Activated T-cell treated with anti-CD3 and anti-CD28 coated beads for 24 hours (primary cell): ENCODE measurements at places on chromosomes 5 and 9.

DNA sequence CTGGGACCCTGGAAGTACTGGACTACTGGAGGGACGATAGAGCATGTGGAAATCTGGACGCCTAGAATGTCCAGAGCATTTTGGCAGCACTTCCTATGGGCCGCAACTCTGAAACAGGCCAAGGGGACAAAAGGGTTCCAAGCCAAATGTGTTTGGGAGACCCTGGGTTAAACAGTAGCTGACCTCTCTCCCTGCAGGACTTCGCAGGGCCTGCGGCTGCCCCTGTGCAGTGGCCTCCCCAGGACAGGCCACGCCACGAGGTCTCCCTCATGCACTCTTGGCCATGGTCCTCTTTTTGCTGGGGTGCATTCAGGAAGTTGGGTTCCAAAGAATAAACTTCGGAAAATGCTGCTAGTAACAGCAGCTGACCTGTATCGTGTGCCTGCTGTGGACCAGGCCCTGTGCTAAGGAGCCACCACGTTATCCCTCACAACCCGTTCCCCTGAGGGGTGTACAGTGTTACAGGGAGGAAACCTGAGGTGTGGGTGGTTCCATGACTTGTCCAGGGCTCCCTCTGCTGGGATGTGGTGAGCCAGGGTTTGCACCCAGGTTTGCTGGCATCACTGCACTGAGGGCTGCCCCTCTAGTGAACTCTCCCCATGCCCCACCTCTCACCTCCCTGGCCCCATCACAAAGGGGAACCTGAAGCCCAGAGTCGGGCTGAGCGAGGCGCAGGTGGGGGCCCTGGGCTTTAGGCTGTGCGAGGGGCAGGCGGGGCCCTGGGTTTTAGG, 79.4 kb downstream of the AMBP start:
- no peak for DNase-seq

DNA sequence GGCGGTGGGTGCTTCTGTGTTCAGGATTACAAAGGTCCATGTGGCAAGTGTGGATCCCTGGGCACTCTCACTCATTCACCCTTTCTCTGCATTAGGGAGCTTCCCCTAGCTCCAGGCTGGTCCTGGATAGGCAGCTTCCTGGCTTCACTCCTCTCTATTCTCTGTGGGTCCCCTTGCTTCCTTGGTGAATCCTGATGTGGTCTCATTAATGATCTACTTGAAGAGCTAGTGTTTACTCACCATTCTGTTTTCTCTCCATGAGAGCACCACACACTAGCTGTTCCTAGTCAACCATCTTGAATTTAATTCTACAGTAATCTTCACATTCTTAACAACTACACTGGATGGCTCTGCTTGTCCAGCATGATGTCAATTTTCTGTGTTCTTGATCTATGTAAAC, 90.0 kb upstream of the PLPPR1 start:
- no peak for DNase-seq

- no peak for DNase-seq
Measured at GRCh38 chr5:87876616-87877015, 392.0 kb downstream of the TMEM161B start.

- no peak for DNase-seq
Measured at GRCh38 chr9:89529243-89530035, 31.5 kb upstream of the SEMA4D start.

GRCh38 chr9:27350382-27350976, 53.5 kb upstream of the EQTN start:
- no peak for DNase-seq

DNA sequence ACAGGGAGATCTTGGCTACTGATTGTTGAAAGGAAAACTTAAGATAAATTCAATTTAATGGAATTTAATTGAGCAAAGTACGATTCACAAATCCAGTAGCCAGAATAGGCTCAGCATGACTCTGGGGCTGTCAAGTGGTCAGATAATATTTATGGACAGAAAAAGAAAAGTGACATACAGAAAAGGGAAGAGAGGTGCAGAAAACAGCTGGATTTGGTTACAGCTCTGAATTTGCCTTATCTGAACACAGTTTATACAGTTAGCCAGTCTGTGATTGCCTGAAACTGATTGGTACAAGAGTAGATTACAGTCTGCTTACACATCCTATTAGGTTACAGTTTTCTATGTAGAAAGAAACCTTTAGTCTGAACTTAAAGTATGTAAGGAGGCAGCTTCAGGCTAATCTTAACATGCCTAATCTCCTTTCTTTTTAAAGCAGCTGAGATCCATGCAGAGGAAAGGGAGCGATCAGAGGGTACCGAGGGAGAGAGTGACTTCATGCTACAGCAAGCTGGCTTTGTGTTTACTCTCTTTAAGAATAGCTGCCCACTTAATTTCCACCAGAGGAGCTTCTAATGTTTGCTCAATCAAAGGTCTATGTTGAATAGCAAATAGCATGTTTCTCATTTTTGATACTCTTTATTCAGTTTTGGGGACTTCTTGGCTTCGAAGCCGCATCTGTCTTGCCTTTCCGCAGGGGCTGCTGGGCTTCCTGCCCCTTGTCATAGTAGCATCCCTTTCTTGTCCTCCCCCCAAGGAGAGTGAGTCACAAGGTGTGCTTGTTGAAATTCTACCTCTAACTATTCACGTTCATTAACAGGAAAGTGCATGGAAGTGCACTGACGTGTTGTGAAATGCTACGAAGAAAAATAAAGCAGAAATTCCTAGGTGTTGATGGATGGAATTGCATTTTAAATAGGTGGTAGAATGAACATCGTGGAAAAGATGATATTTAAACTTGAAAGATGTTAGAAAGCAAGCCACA, 761.2 kb downstream of the TAF11L14 start:
- DNase-seq = no peak

GRCh38 chr5:172052450-172053236, 46.2 kb upstream of the FBXW11 start:
- DNase-seq = no peak
